ENCODE measurements at places on chromosomes 12 and 14. TPM values are rescaled to one million over a fixed set of nuclear protein-coding genes. Genes with fewer than 3 reads are reported as not detected.

The PTPRR gene
- 0.50 TPM for total RNA-seq

The AGAP2 gene
- 3.7 TPM for total RNA-seq

The TMCC3 gene
- total RNA-seq = 14.7 TPM

The HOXC11 gene
- 1.4 TPM for total RNA-seq

The CCDC77 gene
- total RNA-seq = 6.0 TPM

The KRT83 gene
- total RNA-seq = not detected

Measured in kidney (tissue), 22 donors.